Anterior cingulate cortex (tissue), 58 donors: ENCODE measurements at places on chromosomes 7 and 10.

- DNase-seq = no peak
Observed at GRCh38 chr10:35308809-35309208, 27.5 kb upstream of the CCNY start.

DNA sequence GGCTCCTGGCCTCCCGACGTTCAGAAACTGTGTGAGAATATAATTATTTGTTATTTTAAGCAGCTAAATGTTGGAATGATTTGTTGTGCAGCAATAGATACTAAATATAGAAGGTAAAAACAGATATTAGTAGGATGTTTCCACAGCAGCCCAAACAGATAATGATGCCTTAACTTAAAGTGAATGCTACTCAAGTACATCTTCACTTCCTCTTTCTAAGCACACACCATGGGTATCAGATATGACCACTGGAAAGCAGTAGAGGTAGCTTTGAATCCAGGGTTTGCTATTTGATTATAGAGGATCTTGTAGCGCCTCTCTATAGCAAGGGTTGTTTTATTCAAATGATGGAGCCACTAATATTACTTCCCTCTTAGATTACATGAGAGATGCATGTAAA lies 38.2 kb upstream of the BET1 start:
- DNase-seq = no peak

GRCh38 chr7:98128346-98128745 lies 21.7 kb downstream of the LMTK2 start:
- DNase-seq = no peak

DNA sequence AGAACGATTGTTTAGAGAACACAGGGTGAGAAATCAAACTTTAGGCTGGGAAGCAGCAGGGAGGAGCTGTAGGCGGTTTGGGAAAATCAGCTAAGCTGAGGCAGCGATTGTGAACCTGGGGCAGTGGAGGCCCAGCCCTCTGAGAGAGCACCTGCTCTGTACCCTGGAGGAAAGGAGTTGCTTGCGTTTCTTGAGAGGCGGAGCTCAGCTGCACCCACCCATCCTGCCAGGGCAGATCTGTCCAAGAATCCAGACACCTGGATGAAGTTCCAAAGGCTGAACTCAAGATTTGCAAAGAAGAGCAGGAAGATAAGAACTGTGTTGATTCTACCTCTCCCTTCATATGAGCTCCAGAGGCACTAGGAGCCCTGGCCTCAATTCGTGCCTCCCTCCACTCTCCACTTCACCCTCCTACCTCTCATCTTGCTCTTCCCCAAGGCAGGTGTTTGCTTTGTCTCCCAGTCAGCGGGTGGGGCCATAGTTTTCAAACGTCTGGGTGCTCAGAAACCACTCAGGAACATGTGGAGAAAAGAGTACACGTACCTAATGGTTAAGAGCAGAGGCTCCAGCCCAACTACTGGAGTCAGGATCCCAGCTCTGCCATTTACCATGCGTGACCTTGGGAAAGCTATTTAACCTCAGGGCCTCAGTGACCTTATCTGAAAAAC lies 21.5 kb upstream of the TMEM213 start:
- no peak for DNase-seq
